ENCODE measurements at places on chromosomes 3 and 15.
A peak's percentile ranks its signal among the peaks of the same experiment; 100 is the strongest.

- peaks cover 12% of the 10 kb centered on the region for H3K27me3 ChIP-seq
- DNase-seq = no peak
- H3K36me3 ChIP-seq = no peaks in the 10 kb centered on the region
- no peak overlapping the region for H3K27ac ChIP-seq
- no peak overlapping the region for H3K4me3 ChIP-seq
Observed at GRCh38 chr15:86654501-86654900, 574.8 kb downstream of the AGBL1 start.

DNA sequence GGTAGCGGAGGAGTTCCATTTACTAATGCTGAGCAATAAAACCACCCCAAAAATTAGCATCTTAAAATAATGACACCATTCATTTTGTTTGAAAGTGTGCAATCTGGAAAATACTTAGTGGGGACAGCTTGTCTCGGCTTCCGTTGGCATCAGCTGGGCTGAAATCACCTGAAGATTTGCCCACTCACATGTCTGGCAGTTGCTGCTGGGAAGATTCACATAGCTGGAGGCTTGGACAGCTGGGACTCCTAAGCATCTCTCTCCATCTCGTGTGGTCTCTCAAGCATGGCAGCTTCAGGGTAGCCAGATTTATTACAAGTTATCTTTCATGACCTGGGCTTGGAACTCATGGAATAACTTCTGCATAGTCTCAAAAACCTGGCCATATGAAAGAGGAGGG lies 38.4 kb upstream of the BFSP2 start:
- no peak for DNase-seq
- no peak overlapping the region for H3K4me3 ChIP-seq
- H3K27ac ChIP-seq = no peak overlapping the region
- H3K36me3 ChIP-seq = peaks cover 7% of the 10 kb centered on the region
- no peaks in the 10 kb centered on the region for H3K4me1 ChIP-seq

DNA sequence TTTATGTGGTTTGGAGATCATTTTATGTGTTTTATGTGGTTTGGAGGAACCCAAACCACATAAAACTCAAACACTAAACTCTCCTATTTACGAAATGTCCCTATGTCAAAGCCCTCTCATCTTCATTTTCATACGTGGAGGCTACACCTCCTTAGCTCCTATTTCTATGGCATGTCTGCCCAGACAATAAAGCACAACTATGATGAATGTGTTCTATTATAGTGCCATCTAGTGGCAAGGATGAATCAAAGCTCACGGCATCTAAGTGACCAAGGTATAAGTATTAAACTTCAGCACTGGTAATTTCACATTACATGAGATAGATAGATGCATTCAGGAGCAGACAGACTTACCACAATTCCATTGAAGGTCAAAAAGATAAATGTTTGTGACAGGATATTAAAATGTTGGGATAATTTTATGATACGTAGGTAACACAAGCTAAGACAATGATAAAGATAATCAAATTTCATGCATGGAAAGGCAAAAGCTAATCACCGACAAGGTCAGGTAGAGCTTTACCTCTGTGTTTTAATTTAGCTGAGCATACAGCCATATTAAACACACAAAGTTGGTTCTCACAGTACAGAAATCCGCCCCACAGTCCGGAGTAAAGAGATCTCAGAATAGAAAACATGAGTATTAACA lies 130.6 kb upstream of the FHIT start:
- no peaks in the 10 kb centered on the region for H3K4me1 ChIP-seq
- H3K27ac ChIP-seq = no peak overlapping the region
- no peak overlapping the region for H3K4me3 ChIP-seq
- H3K27me3 ChIP-seq = peaks cover 7% of the 10 kb centered on the region
- no peak for DNase-seq

DNA sequence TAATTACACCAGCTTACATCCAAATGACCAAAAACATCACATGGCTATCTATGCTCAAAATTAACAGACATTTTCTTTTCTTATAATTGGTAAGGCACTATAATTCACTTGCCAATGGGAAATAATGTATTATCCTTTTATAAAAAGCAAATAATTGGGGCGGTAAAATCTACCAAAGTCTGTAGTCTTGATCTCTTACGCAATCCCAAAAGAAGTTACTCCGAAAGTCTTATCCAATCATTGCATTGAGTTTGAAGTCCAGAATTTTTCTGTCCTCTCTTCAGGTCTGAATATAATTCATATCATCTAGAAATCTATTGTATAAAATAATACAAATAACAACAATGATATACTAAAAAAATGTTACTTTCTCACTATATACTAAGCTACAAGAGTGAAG lies 273.3 kb upstream of the CADM2 start:
- H3K4me3 ChIP-seq = no peak overlapping the region
- no peaks in the 10 kb centered on the region for H3K27me3 ChIP-seq
- no peak overlapping the region for H3K27ac ChIP-seq

- H3K4me3 ChIP-seq = no peak overlapping the region
- peaks cover 23% of the 10 kb centered on the region for H3K4me1 ChIP-seq
- H3K27ac ChIP-seq = no peak overlapping the region
- DNase-seq = no peak
- peaks cover 41% of the 10 kb centered on the region for H3K27me3 ChIP-seq
Observed at GRCh38 chr15:66184936-66185790, 68.4 kb downstream of the MEGF11 start.

DNA sequence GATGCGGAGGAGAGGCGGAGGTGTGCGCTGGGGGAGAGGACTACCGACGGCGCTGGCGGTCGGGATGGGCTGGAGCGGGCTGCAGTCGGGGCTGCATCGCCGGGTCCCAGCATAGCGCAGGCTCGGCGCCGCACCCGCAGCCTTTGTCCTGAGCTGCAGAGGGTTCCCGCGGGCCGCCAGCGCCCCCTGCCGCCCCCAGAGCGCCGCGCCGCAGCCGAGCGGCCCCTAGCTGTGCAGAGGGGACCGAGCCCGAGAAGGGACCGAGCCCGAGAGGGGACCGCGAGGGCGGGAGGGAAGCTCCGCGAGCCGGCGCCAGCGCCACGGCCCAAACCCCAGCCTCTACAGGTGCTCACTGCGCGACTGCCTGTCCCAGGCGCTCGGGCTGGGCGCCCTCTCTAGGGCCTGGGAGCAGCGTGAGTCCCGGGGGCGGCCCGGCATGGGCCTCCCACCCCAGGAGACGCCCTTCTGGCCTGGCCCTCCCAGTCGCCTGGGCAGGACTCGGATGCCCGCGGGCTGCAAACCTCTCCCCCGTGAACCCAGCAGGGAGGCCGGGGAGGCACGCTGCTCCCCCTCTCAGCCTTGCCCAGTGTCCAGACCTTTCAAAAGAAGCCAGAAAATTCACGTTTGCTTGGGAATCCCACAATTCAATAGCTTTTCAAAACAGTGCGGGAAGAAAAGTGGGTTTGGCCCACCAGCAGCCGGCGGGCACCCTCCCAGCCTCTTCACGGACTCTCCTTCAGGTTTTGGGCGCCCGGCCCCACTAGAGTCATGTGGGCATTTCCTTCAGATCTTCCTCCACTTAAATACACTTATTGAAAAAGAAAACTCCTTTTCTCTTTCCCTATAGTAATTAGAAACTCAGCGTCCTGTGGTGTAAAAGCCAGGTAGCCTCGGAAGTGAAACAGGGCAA lies 134.7 kb downstream of the TPRA1 start:
- no peaks in the 10 kb centered on the region for H3K36me3 ChIP-seq
- H3K4me3 ChIP-seq = peak overlapping the region; percentile 40
- no peak overlapping the region for H3K27ac ChIP-seq
- peaks cover 91% of the 10 kb centered on the region for H3K27me3 ChIP-seq

DNA sequence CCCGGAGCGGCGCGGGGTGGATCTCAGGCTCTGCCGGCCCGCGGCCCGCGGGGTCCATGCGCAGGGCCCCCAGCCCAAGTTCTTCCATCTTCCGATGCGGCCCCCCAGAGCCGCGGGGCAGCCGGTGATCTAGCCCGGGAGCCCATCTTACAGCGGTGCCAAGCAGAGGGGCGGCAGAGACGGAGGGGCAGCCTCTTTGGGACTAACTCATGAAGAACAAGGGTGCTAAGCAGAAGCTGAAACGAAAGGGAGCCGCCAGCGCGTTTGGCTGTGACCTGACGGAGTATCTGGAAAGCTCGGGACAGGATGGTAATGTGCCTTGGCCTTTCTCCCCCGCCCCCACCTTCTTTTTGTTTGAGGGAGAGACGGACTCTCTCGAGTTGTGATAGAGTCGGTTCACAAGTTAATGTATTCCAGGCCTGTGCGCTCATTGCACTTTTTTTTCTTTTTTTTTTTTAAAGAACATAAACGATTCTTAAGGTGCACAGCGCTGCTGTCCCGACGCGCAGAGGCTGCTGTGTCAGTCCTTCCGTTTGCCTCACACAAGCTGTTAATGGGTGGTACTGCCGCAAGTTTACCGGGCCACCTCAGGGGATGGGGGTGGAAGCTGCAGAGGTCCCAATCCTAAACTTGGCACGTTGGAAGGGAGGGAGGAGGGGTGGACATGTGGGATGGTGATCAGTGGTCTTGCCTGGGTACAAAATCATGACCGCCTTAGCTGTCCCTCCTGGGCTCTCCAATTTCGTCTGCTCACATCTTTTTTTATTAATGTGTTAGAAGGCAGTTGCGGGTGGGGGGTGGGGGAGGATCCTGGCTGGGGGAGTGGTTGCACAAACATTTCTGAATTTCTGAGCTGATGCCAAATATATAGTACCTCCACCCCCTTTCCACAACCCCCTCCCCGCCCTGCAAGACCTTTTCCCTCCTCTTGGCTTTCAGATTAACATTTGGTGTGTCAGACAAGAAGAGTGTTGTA lies 801 bp downstream of the ARHGAP31 start:
- peak; percentile 43 for DNase-seq
- H3K4me3 ChIP-seq = peak overlapping the region; percentile 87
- peak overlapping the region; percentile 66 for H3K27ac ChIP-seq
- peaks cover 13% of the 10 kb centered on the region for H3K27me3 ChIP-seq
- peaks cover 63% of the 10 kb centered on the region for H3K4me1 ChIP-seq

DNA sequence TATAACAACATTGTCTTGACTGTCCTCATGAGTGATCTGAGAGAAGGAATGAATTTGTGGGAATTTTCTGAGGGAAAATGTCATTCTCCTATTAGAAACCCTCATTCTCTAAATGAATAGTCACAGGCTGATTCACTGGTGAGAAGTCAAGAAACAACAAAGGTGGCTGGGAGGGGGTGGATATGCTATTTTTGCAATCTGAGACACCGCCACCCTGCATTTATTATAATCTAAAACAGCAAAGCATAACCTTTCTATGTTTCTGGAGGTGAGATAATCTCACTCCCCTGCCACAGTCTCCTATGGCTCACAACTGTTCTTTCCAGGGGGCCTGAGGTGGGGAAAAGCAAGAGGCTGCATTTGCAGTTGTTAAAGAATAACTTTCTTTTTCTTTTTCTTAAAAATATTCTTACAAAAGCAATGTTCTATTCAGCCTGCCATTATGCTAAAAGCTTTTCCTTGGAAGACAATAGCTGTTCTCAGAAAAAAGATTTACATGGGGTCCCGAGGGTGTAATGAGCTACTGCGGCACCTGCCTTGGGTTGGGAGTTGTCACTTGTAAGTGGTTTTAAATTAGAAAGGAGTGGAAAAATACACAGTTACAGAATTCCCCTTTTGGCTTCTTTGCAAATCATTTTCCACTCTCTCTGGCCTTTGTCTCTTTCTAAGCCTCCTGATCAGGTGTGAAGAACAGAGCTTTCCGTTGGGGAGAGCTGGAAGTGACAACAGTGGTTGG lies 220.9 kb downstream of the AGBL1 start:
- no peaks in the 10 kb centered on the region for H3K36me3 ChIP-seq
- no peak overlapping the region for H3K27ac ChIP-seq
- H3K27me3 ChIP-seq = peaks cover 17% of the 10 kb centered on the region
- no peaks in the 10 kb centered on the region for H3K4me1 ChIP-seq
- H3K4me3 ChIP-seq = no peak overlapping the region

- H3K36me3 ChIP-seq = no peaks in the 10 kb centered on the region
- no peak for DNase-seq
- H3K4me3 ChIP-seq = no peak overlapping the region
- H3K4me1 ChIP-seq = peaks cover 76% of the 10 kb centered on the region
Observed at GRCh38 chr15:74392451-74392830, 25.0 kb upstream of the CYP11A1 start.

- H3K4me1 ChIP-seq = no peaks in the 10 kb centered on the region
- H3K27ac ChIP-seq = no peak overlapping the region
Observed at GRCh38 chr3:159593927-159594605, 394.6 kb upstream of the IL12A start.

GRCh38 chr3:10547841-10548783 lies 42.7 kb upstream of the ATP2B2 start:
- DNase-seq = no peak
- no peaks in the 10 kb centered on the region for H3K4me1 ChIP-seq
- peaks cover 13% of the 10 kb centered on the region for H3K27me3 ChIP-seq
- H3K36me3 ChIP-seq = no peaks in the 10 kb centered on the region
- no peak overlapping the region for H3K4me3 ChIP-seq
- no peak overlapping the region for H3K27ac ChIP-seq

GRCh38 chr3:134495980-134496379 lies 10.1 kb downstream of the CEP63 start:
- peaks cover 68% of the 10 kb centered on the region for H3K36me3 ChIP-seq
- no peak overlapping the region for H3K4me3 ChIP-seq
- DNase-seq = no peak
- no peaks in the 10 kb centered on the region for H3K4me1 ChIP-seq
- H3K27ac ChIP-seq = no peak overlapping the region

DNA sequence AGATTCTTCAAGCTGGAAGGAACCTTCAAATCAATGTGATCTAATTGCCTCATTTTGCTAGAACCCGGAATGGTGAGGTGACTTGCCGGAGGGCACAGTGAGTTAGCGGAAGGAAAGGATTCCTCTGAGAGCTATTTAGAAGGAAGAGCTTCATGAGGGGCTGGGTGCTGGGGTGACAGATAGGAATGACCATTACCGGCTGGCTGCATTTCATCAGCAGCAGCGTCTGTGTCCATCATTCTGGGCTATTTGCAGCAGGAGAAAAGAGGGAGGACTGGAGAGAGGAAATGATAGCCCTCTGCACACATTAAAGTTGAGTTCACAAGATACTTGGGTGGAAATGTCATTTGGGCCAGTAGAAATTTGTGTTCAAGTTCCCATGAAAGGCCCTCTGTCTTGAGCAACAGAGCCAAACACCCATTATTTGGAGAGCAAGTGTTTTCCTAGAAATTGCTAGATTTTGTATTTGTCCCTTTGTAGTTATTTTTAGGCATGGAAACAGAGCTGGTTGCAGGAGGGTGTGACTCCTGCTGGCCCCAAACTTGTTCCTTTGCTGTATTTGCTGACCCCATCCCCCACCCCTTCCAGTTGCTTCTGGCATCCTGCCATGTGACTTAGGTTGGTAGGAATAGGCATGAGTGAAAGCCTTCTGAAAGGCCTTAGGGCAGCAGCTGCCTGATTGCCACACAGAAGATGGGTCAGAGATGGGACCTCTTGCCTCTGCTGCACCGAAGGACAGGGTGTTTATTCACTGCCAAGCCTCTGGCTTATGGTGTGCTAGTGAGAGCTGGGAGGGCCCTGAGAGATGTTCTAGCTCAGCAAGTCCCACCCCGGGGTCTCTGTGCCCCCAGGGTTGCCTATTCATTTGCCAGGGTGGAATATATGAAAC lies 87.5 kb upstream of the PLXNA1 start:
- no peak overlapping the region for H3K4me3 ChIP-seq
- H3K27me3 ChIP-seq = peaks cover 2% of the 10 kb centered on the region
- peak overlapping the region; percentile 23 for H3K27ac ChIP-seq
- peaks cover 23% of the 10 kb centered on the region for H3K4me1 ChIP-seq
- H3K36me3 ChIP-seq = peaks cover 4% of the 10 kb centered on the region

GRCh38 chr3:167780214-167780883 lies 44.8 kb downstream of the SERPINI1 start:
- no peaks in the 10 kb centered on the region for H3K27me3 ChIP-seq
- no peaks in the 10 kb centered on the region for H3K36me3 ChIP-seq

GRCh38 chr3:194443901-194444300 lies 42.9 kb downstream of the ATP13A3 start:
- no peaks in the 10 kb centered on the region for H3K27me3 ChIP-seq
- H3K36me3 ChIP-seq = peaks cover 48% of the 10 kb centered on the region
- DNase-seq = no peak
- H3K27ac ChIP-seq = peak overlapping the region; percentile 9
- H3K4me3 ChIP-seq = no peak overlapping the region
- peaks cover 29% of the 10 kb centered on the region for H3K4me1 ChIP-seq

All from nephron progenitor cell (in vitro differentiated cells).